ENCODE measurements at places on chromosomes 6 and 20. TPM values are rescaled to one million over a fixed set of nuclear protein-coding genes. Genes with fewer than 3 reads are reported as not detected.

PLCG1 gene
- 628 TPM for total RNA-seq

ADGB gene
- total RNA-seq, result not detected

HSPA1A gene
- total RNA-seq, result 189 TPM

NKAPL gene
- total RNA-seq, result not detected

F13A1 gene
- not detected for total RNA-seq

LY6G6C gene
- not detected for total RNA-seq

CCN6 gene
- total RNA-seq, result 0.66 TPM

TSBP1 gene
- not detected for total RNA-seq

CRISP2 gene
- total RNA-seq, result not detected

FOXQ1 gene
- not detected for total RNA-seq

ATP5F1E gene
- 45.5 TPM for total RNA-seq

IL17A gene
- 141 TPM for total RNA-seq

SLC16A10 gene
- total RNA-seq, result 3.8 TPM

TNXB gene
- 7.2 TPM for total RNA-seq

RAD21L1 gene
- total RNA-seq, result not detected

CD109 gene
- 21.5 TPM for total RNA-seq

Measured in activated T-helper 17 cell treated with anti-CD3 and anti-CD28 coated beads, Interleukin-2, amount 50 U/mL, for 72 hours (primary cell).